ENCODE measurements at places on chromosomes 13 and 19.

DNA sequence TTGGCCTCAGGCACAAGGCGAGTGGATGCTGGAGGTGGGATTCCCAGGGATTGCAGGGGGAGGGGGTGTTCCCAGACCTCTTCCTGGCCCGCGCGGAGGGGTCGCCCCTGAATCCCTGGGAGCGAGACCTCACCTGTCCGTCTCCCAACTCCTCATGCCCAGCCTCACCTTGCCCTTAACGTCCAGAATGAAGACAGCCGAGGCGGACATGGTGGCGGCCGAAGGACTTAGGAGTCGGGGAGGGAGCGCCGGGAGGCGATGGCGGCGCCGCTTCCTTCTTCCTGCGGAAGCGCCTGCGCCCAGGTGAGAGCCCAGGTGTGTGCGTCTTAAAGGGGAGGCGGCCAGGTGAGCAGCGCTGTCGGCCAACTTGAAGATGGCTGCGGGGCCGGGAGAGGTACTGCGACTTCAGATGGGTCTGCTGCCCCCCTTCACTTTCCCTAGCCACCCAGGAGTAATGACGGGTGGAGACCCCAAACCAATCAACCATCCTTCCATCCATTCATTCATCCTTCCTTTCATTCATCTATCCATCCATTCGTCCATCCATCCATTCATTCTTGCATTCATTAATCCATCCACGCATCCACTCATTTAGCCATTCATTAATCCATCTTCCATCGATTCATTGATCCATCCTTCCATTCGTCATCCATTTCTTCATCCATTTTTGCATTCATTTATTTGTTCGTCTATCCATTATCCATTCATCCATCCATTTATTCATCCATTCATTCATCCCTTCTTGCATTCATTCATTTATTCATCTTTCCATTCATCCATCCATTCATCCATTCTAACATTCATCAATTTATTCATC, at the start of gene AP1M2:
Gene AP1M2, minus strand, starts transcription at position 291 of the 817 bp plus-strand sequence. Its CDS starts 81 bp downstream, at position 210.
- DNase-seq, result no peak

GRCh38 chr13:24742294-24742693, 21.7 kb upstream of the RNF17 start:
- DNase-seq, result no peak

DNA sequence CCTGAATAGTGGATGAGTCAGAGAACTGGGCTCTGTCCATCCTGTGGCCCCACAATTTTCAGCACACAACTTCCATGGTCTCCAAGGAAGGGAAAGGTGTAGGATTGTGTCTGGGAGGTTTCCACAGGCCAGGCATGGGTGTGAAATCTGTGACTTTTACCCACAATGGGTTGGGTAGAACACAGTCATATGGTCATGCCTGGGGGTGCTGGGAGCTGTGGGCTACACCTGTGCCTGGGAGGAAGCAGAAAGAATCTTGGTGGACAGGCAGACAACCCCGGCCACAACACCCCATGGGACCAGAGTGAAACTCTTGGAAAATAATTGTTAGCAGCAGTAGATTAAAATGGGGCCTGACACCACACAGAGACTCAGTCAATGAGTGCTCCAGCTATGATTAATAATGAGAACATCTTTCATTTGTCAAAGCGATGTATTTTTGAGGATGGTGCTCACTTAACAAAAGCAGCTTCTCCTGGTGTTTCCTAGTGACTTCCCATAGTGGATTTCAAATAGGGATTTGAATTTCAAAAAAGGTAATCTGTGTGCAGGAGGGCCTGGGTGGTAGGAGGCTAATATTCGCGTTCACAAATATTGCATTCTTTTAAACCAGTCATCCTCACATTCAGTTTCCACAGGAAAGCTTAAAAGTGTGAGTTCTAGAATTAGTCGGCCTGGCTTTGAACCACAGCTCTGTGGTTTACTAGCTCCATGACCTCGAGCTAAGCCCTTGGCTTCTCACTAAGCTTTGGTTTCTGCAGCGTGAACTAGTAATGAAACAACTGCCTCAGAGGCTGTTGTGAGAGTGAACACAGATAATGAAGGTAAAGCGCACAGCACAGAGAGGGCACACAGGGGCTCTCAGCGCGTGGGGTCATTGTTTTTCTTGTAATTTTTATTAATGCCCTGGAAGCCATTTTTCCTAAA, 89.3 kb upstream of the UQCRFS1 start:
- peak; percentile 5 for DNase-seq

GRCh38 chr13:40656358-40656757, 10.1 kb downstream of the FOXO1 start:
- no peak for DNase-seq

GRCh38 chr19:5074830-5075394, 106.0 kb downstream of the KDM4B start:
- no peak for DNase-seq

GRCh38 chr13:76398425-76398824, 487.8 kb downstream of the KCTD12 start:
- no peak for DNase-seq

DNA sequence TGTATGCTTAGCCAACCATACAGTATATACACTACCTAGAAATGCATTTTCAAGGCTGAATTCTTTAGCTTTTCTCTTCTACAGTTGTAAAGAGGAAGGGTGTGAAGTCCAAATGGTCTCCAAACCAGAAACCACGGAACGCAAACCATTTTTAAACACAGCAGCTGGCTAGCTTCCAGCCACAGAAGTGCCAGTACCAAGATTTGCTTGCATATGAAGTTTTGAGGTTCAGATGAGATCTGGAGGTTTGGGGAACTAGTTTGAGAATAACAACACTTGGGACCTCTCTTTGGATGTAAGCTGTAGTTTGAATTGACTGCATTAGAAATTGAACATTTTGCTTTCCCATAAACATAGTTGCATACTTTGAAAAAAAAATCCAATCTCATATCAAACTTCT, 1243.5 kb downstream of the EFNB2 start:
- DNase-seq, result no peak

DNA sequence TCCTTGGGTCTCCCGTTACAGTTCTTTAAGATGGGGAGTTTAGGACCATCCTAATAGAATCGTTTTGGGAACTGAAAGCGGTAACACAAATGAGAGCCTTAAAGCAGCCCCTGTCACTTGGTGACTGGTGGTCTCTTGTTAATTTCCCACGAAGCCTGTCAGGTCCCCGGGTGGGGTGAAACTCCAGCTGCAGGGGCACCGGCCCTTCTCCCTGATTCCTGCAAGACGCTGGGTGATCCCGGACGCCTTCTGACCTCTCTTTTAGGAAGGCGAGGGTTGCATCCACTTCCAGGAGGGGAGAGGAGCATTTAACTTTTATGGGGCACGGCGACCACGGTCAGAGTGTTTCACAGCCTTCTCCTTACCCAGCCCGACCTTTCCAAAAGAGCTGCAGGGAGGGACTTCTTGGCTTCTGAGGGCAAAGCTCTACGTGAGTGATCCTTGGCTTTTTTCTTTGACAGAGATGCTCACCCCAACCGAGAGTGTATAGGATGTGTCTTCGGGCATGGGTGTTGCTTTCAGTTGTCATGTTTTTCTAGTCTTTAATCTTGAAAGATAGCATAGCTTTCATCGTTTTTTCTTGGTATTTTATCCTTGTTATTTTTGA, 688 bp downstream of the ZNF225 start:
- DNase-seq, result no peak

DNA sequence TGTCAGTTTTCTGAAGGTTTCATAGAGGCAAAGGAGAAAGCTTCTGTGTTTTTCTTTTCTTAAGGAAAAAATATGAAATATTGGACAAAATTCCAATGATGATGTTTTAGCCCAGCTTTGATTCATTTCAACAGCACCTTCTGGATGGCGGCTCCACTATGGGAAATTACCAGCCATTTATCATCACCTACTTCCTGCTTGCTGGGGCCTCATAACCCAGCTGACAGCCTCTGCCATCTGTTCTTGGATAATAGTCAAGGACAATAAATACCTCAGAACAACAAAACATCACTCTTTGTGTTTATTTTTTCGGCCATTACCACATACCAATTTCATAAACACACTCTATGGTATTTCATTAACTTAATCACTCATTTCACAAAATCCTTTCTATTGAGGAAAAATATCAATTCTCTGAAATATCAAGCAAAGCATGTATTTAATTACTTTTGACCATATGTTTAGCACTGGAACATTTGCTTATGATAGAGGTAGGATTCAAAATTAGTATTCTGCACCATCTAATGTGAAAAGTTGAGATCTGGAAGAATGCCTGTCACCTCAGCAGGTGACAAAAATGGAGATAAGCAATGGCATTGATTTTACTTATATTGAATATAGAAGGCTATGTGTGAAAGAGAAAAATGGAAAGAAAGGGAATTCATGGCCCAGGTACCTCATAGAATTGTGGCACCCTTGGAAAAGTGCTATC, 629.7 kb downstream of the LIG4 start:
- no peak for DNase-seq

- DNase-seq, result no peak
These were observed 885 bp upstream of the ZNF536 start for GRCh38 chr19:30371161-30371836.

GRCh38 chr19:5932146-5932545, 18.1 kb downstream of the CAPS start:
- no peak for DNase-seq

DNA sequence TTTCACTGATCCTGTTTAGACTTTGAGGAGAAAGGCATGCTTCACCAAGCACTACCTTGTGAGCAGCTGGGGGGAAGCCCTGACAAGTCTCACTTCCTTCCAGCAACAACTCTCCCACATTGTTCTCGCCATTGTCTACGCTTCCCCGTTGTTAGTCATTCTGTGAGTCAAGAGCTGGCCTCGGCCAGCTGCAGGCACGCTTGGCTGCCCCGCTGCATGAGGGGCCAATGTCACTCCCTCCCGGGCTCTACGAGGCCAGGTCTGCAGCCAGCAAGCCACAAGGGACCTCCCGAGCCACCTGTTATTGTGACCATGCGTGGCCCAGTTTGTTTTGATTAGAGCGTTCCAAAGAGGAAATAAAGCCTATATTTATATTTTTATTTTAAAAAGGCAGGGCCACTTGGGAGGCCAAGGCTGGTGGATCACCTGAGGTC, 220.9 kb downstream of the FOXO1 start:
- no peak for DNase-seq

DNA sequence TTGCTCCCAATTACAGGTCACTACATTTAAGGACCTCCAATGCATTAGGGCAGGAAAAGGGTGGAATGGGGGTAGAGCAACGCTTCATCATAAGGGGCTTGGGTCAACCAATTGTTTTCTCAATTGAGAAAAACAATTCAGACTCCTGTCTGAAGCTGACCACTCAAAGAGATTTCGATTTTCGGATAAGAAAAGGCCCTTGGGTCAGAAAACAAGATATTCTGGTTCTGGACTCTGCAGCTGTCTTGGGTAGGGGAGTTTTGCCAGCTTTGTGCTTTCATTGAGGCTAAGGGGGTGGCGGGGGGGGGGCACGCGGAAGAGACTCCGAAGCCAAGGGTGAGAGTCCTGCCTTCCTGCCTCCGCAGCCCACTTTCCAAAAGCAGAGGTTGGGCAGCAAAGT, 4.8 kb upstream of the ZNF98 start:
- DNase-seq, result no peak

GRCh38 chr19:46776927-46777911, 11.2 kb downstream of the SLC1A5 start:
- no peak for DNase-seq

DNA sequence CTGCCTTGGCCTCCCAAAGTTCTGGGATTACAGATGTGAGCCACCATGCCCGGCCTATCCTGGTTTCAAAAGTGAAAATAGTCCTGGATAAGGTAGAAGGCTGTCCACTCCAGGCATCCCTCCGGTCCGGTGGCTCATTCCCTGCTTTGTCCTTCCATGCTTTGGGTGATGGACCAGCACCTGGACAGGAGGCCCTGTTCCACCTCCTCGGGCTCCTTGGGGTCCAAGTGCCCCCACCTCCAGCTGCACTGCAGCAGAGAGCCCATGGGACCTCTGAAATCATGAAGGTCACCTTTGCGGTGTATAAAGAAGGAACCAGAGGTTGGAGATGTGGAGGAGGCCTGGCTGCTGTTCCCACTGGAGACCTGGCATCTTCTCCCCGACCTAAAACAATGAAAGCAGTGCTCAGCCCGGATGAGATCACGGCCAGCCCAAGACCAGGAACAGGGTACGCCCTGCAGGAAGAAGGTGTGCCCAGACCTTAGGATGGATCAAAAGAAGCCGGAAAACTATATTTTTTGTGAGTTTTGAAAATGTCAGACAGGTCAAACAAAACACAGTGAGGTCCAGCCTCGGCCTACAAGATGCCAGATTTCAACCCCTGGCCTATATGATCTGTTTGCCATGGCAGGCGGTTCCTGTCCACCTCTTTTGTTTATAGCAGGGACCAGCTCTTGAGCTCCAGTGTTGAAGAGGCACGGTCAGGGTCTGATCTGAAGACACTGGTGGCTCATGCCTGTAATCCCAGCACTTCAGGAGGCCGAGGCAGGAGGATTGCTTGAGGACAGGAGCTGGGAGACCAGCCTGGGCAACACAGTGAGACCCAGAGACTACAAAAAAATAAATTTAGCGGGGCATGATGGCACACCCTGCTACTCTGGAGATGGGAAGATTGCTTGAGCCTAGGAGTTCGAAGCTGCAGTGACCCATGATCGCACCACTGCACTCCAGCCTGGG, 5.8 kb downstream of the LSR start:
- peak; percentile 24 for DNase-seq

DNA sequence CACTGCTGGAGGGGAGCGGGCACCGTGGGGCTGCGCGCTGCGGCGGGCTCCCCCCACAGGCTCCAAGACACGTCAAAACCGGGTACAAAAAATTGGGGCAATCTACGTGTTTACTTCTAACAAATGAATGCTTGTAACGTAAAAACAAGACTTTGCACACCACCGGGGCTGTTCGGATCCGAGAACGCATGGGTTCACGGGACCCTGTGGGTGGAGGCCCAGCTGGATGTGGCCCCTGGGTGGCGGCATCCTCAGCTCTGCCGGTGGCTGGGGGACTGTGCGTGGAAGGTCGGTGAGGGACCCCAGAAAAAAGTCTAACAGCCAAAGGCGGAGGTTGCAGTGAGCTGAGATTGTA, 10.3 kb upstream of the SLC7A10 start:
- peak; percentile 70 for DNase-seq

- DNase-seq, result no peak
These were observed 721.1 kb downstream of the EFNB2 start for GRCh38 chr13:105814219-105814901.

DNA sequence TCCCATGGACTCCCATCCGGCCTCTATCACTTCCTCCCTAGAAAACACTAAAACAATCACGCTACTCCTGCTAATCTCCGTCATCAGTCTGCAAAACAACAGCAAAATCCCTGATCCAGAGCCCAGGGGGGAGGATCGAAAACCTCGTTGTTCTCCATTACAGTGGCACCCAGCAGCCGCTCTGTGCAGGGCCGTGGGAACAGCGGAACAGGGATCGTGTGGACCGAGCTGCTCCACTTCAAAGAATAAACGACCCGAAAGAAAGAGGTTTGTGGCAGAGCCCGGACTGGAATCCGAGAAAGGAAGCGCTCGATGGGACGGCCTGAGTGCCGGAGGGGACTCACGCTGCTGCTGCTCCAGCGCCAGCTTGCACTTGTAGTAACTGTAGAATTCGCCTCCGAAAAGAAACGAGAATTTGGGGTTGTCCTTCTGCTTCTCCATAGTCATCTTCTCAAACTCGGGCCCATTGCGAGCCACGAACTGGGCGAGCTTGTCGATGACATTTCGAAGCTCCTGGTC, 652 bp downstream of the CHERP start:
- DNase-seq, result no peak
